ENCODE measurements at places on chromosomes 4 and X. TPM values are rescaled to one million over a fixed set of nuclear protein-coding genes. Genes with fewer than 3 reads are reported as not detected.

Gene GPRIN3
- 16.0 TPM for total RNA-seq

Gene PPP1R3F
- total RNA-seq: 1.8 TPM

Gene CLNK
- total RNA-seq: not detected

Gene FAM9B
- not detected for total RNA-seq

Gene ASB12
- not detected for total RNA-seq

Gene WDR17
- 6.6 TPM for total RNA-seq

Gene GYPA
- 4.2 TPM for total RNA-seq

Gene TMSB15A
- total RNA-seq: 3.9 TPM

DNA sequence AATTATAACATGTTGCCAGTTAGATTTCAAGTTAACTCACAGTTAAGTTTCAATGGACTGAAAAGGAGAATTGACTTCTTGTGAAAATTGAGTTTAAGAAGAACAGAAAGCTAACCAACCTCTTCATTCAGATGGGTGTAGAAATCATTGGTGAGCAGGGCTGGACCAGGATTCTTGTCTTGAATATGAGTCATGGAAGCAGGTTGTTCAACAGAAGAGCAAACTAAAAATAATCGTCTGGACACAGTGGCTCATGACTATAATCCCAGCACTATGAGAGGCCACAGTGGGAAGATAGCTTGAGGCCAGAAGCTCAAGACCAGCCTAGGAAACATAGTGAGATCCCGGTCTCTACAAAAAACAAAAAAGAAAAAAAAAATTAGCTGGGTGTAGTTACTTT, 98.2 kb downstream of the ARSJ start:
- H3K36me3 ChIP-seq: no peaks in the 10 kb centered on the region
- H3K27ac ChIP-seq: no peak overlapping the region
- H3K4me1 ChIP-seq: no peaks in the 10 kb centered on the region
- H3K27me3 ChIP-seq: no peaks in the 10 kb centered on the region

DNA sequence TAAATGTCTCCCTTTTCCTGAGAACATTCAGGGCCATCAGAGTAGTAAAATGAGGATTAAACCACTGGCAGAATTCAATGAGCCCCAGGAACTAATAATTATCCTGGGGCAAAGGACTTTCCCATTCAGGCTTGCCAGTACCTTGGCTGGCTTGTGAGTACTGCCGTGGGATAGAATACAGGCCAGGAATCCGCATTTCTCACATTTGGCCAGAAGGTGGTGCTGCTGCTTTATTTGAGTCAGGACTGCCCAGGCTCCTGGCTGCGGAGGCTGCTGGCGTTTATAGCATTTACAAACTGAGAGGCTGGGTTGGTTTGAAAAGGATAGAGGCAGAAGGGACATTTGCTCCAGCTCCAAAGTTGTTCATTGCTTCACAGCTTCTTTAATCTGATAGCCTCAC, 91.4 kb downstream of the RTL9 start:
- H3K36me3 ChIP-seq: no peaks in the 10 kb centered on the region
- no peaks in the 10 kb centered on the region for H3K4me1 ChIP-seq
- DNase-seq: peak; percentile 84
- no peak overlapping the region for H3K4me3 ChIP-seq
- peaks cover 26% of the 10 kb centered on the region for H3K27me3 ChIP-seq

DNA sequence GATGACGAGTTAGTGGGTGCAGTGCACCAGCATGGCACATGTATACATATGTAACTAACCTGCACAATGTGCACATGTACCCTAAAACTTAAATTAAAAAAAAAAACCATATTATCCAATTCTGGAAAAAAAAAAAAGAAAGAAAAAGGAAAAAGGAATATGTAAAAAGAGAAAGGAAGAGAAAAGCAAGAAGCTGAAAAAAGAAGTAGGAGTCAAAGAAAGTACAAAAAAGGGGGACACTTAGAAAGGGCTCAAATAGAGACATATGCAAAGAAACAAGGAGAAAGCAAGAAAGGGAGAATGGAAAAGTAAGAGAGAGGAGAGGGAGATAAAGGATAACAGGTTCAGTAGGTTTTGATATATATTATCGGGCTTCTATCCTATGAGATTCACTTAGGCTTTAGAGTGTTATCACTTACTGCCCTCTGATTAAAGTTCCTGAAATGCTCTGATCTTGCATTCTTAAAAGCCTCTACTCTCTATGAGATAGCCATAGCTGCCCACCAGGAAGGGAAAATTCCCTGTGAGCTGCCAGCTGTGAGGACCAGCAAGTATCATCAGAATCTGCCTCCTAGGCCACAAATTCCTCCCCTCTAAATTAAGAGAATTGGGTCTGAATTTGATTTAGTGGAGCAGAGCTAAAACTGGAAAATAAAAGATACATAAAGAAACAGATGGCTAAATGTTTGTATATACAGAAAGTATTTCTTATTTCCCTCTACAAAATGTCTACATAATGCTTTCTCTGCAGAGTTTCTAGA, 95.2 kb downstream of the AMMECR1 start:
- no peak overlapping the region for H3K4me3 ChIP-seq
- H3K36me3 ChIP-seq: no peaks in the 10 kb centered on the region
- no peaks in the 10 kb centered on the region for H3K27me3 ChIP-seq
- H3K4me1 ChIP-seq: peaks cover under 1% of the 10 kb centered on the region
- no peak overlapping the region for H3K27ac ChIP-seq

GRCh38 chr4:171582961-171583581, 230.1 kb upstream of the GALNTL6 start:
- no peaks in the 10 kb centered on the region for H3K4me1 ChIP-seq
- H3K27me3 ChIP-seq: no peaks in the 10 kb centered on the region
- no peak for DNase-seq
- no peak overlapping the region for H3K27ac ChIP-seq

- no peaks in the 10 kb centered on the region for H3K36me3 ChIP-seq
- H3K4me1 ChIP-seq: no peaks in the 10 kb centered on the region
- H3K4me3 ChIP-seq: no peak overlapping the region
- H3K27ac ChIP-seq: no peak overlapping the region
- no peak for DNase-seq
Observed at GRCh38 chr4:108144451-108144850, 24.3 kb downstream of the LEF1 start.

DNA sequence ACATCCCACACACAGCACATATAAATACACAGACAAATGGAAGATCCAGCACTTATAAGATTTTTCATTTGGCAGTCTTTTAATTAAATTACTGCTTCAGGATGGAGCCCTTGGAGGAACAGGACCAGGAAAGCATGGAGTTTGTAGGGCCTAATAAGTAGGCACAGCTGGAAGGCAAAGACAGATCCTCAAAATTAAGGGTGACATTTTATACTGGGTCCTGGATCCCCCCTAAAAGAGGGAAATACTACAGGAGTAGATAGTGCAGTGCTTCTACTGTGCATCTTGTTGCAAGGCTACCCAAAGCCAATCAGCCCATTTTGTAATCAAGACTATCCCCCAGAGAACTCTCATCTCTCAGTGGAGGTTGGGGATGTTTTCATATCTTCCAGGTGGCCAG, 1860.7 kb upstream of the PCDH10 start:
- no peak overlapping the region for H3K4me3 ChIP-seq
- no peak overlapping the region for H3K27ac ChIP-seq

DNA sequence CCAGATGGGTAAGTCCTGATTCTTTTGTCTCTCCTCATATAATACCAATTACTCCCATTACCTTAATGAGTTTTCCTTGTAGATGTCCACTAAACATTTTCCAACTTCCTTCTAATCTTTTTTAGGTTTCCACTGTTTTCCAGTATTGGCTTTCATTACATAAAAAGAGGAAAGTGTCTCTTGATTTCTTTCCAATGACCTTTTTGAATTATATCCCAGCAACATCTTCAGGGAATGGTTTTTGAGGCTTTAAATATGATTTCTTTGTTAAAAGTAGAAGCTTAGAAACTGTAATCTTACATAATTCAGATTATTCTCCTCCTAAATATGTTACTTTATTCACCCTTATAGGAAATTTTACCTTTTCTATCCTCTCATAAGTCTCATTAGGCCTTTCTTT, 135.0 kb downstream of the AWAT2 start:
- no peak overlapping the region for H3K27ac ChIP-seq
- no peaks in the 10 kb centered on the region for H3K4me1 ChIP-seq
- H3K36me3 ChIP-seq: no peaks in the 10 kb centered on the region
- no peak overlapping the region for H3K4me3 ChIP-seq
- H3K27me3 ChIP-seq: no peaks in the 10 kb centered on the region
- no peak for DNase-seq

DNA sequence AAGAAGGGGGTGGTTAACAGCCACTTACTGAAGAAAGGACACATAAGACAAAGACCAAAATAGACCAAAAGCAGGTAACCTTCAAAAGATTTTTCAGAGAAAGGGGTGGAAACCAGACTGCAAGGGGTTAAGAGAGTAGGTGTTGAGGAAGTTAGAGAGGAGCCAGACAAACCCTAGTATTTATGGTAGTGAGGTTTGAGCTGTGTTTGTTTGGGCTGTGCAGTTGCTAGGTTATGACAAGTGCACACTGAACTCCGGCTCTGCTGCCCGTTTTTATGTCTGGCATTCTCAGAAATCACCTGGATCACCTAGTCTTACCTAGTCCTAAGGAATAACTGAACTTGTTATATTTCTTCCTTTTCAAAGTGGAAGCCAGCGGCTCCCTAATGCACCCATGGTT, 22.9 kb upstream of the G3BP2 start:
- no peaks in the 10 kb centered on the region for H3K36me3 ChIP-seq
- no peak overlapping the region for H3K27ac ChIP-seq
- no peaks in the 10 kb centered on the region for H3K4me1 ChIP-seq
- H3K27me3 ChIP-seq: no peaks in the 10 kb centered on the region
- DNase-seq: peak; percentile 89

DNA sequence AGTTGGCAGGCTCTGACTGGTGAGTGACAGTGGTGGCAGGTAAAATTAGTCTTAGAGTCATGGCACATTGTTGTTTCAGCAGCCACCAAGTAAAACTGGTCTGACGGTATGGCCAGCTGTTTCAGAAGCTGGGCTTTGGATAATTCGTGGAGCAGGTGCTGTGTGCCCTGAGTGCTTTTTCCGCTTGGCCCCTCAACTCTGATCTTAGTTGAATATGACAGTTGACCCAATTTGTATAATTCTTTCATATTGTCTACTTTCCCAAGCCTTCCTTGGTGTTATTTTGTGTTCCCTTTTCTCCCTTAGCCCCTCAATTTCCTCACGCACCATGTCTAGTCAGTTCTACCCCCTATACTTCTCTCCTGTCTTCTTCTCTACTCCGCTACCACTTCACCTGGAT, 32.0 kb downstream of the CDS1 start:
- no peaks in the 10 kb centered on the region for H3K4me1 ChIP-seq
- H3K36me3 ChIP-seq: no peaks in the 10 kb centered on the region
- H3K27me3 ChIP-seq: no peaks in the 10 kb centered on the region
- no peak overlapping the region for H3K4me3 ChIP-seq
- no peak overlapping the region for H3K27ac ChIP-seq

GRCh38 chrX:134760650-134761049, 102.4 kb upstream of the PLAC1 start:
- H3K27ac ChIP-seq: no peak overlapping the region
- H3K27me3 ChIP-seq: no peaks in the 10 kb centered on the region
- H3K36me3 ChIP-seq: no peaks in the 10 kb centered on the region
- no peak for DNase-seq

GRCh38 chr4:83701041-83701440, 165.1 kb downstream of the GPAT3 start:
- H3K27me3 ChIP-seq: no peaks in the 10 kb centered on the region
- no peak overlapping the region for H3K4me3 ChIP-seq
- no peaks in the 10 kb centered on the region for H3K4me1 ChIP-seq

GRCh38 chr4:23324021-23324690, 565.7 kb downstream of the PPARGC1A start:
- no peaks in the 10 kb centered on the region for H3K27me3 ChIP-seq
- DNase-seq: no peak
- H3K27ac ChIP-seq: no peak overlapping the region
- H3K4me1 ChIP-seq: no peaks in the 10 kb centered on the region

GRCh38 chr4:152352622-152353116, 183.2 kb downstream of the FBXW7 start:
- no peaks in the 10 kb centered on the region for H3K36me3 ChIP-seq
- DNase-seq: no peak
- H3K27me3 ChIP-seq: no peaks in the 10 kb centered on the region
- peak overlapping the region; percentile 10 for H3K27ac ChIP-seq
- peak overlapping the region; percentile 30 for H3K4me3 ChIP-seq
- no peaks in the 10 kb centered on the region for H3K4me1 ChIP-seq

DNA sequence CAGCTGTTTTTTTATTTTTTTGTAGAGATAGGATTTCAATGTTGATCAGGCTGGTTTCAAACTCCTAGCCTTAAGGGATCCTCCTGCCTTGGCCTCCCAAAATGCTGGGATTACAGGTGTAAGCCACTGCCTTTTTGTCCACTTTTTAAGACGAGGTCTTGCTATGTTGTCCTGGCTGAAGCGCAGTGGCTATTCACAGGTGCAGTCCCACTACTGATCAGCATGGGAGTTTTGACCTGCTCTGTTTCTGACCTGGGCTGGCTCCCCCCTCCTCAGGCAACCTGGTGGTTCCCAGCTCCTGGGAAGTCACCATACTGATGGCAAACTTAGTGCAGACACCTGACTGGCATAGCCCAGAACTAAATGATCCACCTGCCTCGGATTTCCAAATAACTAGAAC, 2.3 kb upstream of the NSD2 start:
- peaks cover 22% of the 10 kb centered on the region for H3K4me1 ChIP-seq
- H3K36me3 ChIP-seq: no peaks in the 10 kb centered on the region
- no peaks in the 10 kb centered on the region for H3K27me3 ChIP-seq
- H3K27ac ChIP-seq: no peak overlapping the region

- no peaks in the 10 kb centered on the region for H3K4me1 ChIP-seq
- no peak overlapping the region for H3K4me3 ChIP-seq
- no peaks in the 10 kb centered on the region for H3K36me3 ChIP-seq
- peak; percentile 15 for DNase-seq
- no peak overlapping the region for H3K27ac ChIP-seq
Observed at GRCh38 chrX:138859421-138859820, 147.9 kb upstream of the FGF13 start.

DNA sequence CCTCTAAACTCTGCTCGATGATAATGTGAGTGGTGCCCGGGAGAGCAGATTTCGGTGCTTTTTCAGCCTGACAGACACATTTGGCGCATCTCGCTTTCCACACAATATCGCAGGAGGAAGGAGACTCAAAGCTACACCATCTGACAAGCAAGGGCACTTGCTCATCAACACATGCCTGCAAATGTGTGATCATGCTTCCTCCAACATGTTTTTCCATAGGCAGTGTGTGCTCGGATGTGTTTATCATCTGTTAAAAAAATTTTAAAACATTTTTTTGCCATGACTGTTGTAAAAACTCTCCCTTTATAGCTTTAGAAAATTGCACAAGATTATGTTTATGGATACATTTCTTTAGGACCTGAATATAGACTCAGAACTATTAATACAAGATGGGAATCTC, 170.3 kb upstream of the PUDP start:
- H3K27me3 ChIP-seq: no peaks in the 10 kb centered on the region
- no peak for DNase-seq
- H3K4me1 ChIP-seq: no peaks in the 10 kb centered on the region
- no peak overlapping the region for H3K27ac ChIP-seq

GRCh38 chrX:148670277-148670676, 169.9 kb downstream of the AFF2 start:
- H3K4me1 ChIP-seq: no peaks in the 10 kb centered on the region
- H3K4me3 ChIP-seq: no peak overlapping the region
- no peaks in the 10 kb centered on the region for H3K36me3 ChIP-seq
- H3K27ac ChIP-seq: no peak overlapping the region
- DNase-seq: no peak

GRCh38 chr4:2991243-2991642, 27.9 kb downstream of the GRK4 start:
- H3K4me3 ChIP-seq: no peak overlapping the region
- H3K36me3 ChIP-seq: no peaks in the 10 kb centered on the region
- DNase-seq: no peak
- H3K27ac ChIP-seq: no peak overlapping the region
- no peaks in the 10 kb centered on the region for H3K27me3 ChIP-seq
